ENCODE measurements at places on chromosomes 1 and 21. TPM values are rescaled to one million over a fixed set of nuclear protein-coding genes. Genes with fewer than 3 reads are reported as not detected.

GRCh38 chr1:67850611-67851075, 17.4 kb upstream of the GNG12 start:
- DNase-seq, result peak; percentile 90

DNA sequence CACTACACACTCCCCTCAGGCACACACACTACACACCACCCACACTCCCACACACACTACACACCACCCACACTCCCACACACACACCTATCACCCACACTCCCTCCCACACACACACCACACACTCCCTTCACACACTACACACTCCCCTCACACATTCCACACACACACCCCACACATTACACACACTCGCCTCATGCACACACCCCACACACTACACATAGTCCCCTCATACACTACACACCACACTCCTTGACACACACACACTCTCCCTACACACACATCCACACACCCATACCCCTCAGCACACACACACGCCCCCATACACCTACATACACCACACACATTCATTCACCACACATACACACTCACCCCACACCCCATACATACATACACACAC, 31.0 kb upstream of the SELENON start:
- DNase-seq, result no peak

- peak; percentile 89 for DNase-seq
Measured at GRCh38 chr1:222713091-222713961, 962 bp downstream of the BROX start.

GRCh38 chr1:209062863-209063262, 520.7 kb upstream of the CAMK1G start:
- no peak for DNase-seq

- DNase-seq, result peak; percentile 68
Measured at GRCh38 chr1:218345673-218346390, 696 bp downstream of the TGFB2 start.

DNA sequence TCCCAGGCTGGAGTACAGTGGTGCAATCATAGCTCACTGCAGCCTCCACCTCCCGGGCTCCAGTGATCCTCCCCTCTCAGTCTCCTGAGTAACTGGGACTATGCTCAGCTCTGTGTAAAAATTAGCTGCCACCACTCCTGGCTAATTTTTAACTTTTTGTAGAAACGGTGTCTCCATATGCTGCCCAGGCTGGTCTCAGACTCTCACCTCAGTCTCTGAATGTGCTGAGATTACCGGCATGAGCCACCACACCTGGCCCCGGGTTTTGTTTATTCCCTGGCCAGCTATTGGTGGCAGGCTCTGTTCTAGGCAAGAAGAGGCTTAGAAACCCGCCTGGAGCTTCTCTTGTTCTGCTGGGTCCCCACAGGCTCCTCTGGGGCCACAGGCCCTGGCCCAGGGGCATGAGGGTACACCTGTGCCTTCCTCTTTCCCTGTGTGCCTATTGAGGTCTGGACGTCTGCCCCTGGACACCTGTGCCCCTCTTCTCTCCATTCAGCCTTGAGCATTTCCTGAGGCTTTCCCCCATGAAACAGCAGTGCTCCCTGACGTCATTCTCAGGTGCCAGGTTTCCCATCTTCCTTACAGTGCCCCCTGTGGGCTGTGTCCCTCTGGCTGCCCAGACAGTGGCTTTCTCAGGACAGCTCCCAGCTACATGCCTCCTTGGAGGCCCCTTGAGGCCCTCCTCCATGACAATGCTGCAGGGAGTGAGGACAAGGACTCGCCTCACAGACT, 57.5 kb downstream of the PCP4 start:
- DNase-seq, result no peak

DNA sequence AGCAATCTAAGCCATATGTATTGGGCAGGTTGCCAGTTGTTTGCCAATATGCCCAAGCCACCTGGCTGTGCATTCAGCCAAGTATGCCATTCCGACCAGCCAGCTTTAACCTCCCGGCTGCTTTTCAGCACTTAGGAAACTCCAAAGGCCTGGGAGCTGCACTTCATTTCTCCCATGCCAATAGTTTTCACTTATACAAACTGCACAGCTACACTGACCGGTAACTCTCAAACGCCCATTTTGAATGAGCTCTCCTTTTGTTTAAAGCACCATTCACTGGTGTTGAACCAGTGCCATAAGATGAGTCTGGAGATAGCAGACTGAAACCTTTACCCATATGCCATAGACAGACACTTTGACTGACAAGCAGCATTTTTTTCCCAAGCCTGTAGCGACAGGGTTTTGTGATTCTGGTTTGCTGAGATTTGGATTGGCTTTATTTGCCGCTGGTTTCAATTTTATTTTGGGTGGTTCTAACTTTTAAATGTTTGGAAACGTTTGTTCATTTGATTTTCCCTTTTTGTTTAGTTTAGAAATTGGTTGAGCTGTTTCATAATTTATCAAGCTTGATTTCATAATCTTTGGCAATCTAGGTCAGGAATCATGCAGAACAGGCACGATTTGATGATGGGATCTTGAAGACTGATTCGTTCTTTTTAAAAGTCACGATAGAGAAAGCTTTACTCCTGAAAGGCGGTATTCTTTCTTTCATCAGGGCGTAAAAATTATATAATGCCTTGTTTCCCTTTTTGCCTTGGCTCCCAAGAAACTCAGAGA, 144.6 kb downstream of the NFIA start:
- no peak for DNase-seq

DNA sequence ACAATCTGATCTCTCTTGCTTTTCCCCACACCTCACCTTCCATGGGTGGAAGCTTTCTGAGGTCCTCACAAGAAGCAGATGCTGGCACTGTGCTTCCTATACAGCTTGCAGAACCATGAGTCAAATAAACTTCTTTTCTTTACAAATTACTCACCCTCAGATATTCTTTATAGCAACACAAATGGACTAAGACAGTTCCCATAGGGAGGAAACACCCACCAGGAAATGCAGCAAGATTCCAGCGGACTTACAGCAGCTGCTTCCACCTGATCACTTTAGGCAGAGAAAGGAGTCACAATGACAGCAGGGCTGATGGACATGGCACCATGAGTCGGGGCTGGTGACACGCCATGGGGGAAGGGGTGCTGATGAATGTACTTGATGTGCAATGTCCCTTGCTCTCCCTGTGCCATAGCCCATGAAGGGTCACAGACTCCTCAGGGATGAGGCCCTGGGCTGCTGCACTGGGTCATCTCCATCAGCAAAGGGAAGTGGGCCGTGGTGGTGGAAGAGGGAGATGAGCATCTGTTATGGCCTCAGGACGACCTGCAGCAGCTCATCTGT, 53.9 kb downstream of the PRSS38 start:
- DNase-seq, result no peak

DNA sequence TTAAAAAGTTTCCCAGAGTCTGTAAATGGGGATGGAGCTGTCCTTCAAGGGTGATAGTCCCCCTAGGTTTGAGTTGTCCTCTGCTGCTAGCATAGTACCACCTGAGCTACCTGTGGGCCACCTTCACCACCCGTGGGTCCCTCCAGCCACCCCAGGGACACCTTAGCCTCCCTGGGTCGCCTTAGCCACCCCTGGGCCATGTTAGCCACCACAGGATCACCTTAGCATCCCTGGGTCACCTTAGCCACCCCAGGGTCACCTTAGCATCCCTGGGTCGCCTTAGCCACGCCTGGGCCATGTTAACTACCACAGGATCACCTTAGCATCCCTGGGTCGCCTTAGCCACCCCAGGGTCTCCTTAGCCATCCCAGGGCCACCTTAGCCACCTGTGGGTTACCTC, 67.1 kb downstream of the ADARB1 start:
- DNase-seq, result no peak

- DNase-seq, result no peak
Measured at GRCh38 chr1:88890131-88890530, 1.2 kb downstream of the GTF2B start.

- DNase-seq, result no peak
Measured at GRCh38 chr21:45415188-45415942, 10.4 kb downstream of the COL18A1 start.

GRCh38 chr1:182861994-182862393, 22.8 kb downstream of the DHX9 start:
- DNase-seq, result peak; percentile 67

Gene LCE1E
- total RNA-seq, result not detected

Gene SLC26A9
- not detected for total RNA-seq

Gene FAM163A
- not detected for total RNA-seq

Gene ERICH3
- not detected for total RNA-seq

Gene MORC3
- 29.2 TPM for total RNA-seq

Data from astrocyte (in vitro differentiated cells and primary cell).